ENCODE measurements at places on chromosomes 3 and 15. TPM values are rescaled to one million over a fixed set of nuclear protein-coding genes. Genes with fewer than 3 reads are reported as not detected.

The TMEM40 gene
- total RNA-seq = 4.2 TPM

The CCDC13 gene
- total RNA-seq = 0.41 TPM

The BSN gene
- total RNA-seq = 0.27 TPM

The CD276 gene
- total RNA-seq = 35.6 TPM

The PIGZ gene
- total RNA-seq = 2.8 TPM

The TLR9 gene
- 0.38 TPM for total RNA-seq

The CAND2 gene
- 56.7 TPM for total RNA-seq

The CRELD1 gene
- total RNA-seq = 67.5 TPM

The MORC1 gene
- not detected for total RNA-seq

The FAM107A gene
- 82.9 TPM for total RNA-seq

DNA sequence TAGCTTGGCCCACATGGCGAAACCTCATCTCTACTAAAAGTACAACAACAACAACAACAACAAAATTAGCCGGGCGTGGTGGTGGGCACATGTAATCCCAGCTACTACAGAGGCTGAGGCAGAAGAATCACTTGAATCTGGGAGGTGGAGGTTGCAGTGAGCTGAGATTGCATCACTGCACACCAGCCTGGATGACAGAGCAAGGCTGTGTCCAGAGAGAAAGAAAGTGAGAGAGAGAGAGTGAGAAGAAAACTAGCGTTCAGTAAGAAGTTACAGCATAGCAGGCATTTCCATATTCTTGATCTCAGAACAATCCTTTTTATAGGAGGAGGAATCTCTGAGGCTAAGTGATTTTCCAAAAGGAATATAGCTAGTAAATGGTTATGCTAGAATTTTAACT lies 1076.1 kb downstream of the AGBL1 start:
- no peak for DNase-seq

GRCh38 chr3:141482245-141482922 lies 4.4 kb upstream of the RASA2 start:
- DNase-seq = no peak

DNA sequence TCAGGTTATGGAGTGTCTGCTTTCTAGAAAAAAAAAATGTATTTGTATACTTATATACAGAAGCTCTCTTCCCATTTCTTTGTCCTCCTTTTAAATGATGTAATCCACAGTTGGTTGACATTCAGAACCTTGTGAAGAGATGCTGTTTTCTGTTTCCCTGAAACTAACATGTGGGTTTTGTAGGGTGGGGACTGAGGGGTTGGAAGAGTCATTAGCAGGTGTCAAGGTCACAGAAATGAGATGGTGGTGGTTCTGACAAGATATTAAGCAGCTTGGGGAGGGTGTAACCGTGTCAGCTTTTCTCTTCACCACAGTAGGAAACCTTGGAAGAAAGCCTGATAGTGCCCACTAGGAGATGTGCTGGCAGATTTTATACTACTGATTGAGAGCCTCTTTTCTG lies 2.4 kb downstream of the RASA2 start:
- DNase-seq = no peak

DNA sequence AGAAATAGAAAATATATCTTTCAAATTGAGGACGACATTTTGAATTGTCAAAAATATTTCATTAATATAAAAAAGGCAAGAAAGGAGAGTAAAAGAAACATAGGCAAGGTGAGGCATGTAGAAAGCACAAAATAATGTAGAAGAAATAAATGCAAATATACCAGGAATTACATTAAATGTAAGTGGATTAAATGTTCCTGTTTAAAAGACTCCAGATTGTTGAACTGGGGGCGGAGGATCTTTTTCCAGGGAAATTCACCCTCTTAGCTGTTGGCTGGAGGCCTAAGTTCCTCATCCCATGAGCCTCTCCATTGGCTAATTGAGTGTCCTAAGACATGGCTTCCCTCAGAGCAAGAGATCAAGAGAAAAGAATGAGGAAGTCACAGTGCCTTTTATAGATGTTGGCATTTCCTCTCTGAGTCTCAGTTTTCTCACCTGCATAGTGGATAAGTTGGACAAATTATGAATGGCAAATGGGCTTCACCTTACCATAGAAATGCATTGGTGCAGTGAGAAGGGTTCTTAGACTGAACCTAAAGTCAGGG lies 147.4 kb upstream of the SMAD3 start:
- no peak for DNase-seq

- DNase-seq = no peak
These were observed 15.9 kb downstream of the RPLP1 start for GRCh38 chr15:69468241-69469121.

DNA sequence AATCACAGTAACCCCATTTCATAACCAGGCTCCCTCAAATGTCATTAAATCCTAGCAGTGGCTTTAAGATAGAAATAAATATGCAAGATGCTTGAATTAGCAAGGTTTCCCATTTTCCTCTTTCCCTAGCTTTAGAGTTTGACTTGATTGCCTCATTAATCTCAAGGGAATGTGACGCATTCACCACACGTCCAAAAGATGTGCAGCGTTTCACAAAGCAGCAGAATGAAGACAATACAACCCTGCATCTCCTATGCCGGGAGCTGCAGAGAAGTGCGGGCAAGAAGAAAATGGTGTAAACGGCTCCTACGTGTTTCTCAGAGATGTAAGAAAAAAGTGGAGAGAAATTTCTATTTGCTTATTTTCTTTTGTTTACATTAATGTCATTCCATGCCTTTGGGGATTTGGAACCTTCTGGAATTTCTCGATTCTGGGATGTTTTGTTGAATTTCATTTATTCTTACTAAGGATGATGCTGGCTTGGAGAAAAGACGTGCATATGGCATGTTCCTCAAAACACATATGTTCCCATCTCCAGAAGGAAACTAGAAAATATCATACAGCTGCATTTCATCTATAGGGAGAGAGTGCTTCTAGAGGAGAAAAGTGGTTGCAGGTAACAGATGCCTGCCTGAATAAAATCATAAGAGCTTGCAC lies 27.8 kb upstream of the FRMD4B start:
- no peak for DNase-seq

GRCh38 chr3:19384868-19385267 lies 236.6 kb downstream of the KCNH8 start:
- DNase-seq = no peak

- DNase-seq = no peak
These were observed 80.5 kb upstream of the SLC24A5 start for GRCh38 chr15:48040166-48040817.

DNA sequence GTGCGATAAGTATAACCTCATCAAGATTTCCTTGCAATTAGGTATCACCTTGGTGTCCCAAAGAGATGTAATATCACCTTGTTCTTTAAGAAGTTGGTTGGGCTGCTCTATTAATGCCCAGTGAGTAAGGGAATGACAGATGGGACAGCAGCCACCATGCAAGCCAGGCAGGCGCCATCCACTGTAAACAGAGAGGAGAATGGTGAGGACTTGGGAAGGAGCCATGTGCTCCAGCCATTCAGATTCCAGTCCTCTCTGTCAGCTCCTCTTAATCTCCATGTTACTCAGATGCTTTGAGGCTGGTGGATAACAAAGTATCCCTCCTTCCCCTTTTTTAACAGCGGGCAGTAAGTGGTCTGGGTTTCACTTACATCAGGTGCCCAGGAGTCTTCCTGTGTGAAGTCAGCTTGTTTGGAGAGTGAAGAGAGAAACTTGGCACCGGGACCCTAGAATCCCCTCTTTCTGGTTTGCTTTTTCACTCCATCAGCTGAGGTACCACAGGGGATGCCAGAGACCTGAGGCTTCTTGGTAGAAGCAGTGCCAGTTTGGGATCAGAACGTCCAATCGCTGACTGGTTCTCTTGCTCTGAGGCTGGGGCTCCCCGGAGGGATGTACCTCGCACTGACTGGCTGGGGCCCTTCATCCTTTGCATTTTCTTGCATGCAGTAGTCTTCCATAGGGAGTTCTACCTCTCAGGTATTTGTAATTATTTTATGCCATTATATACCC lies 29.5 kb downstream of the SLCO3A1 start:
- DNase-seq = no peak

GRCh38 chr15:86392874-86393273 lies 313.2 kb downstream of the AGBL1 start:
- no peak for DNase-seq

DNA sequence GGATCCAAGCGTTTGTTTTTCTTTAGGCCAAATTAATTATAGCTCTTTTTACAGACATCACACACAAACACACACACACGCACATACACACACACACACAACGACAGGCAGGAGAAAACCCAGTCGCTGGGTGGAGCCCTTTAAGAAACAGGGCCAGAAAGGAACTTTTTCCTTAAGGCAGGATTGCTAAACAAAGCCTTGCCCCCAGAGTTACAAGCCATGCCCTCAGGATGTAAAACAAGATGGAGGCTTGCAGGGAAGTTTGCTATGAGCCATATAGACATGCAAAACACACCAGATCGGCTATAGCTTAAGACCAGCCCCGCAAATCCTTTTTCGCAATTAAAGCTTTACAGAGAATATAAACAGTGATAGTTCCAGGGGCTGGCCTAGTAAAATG lies 16.3 kb upstream of the IQCF2 start:
- DNase-seq = no peak

- DNase-seq = no peak
These were observed 88.9 kb upstream of the CBLB start for GRCh38 chr3:105957722-105958121.

DNA sequence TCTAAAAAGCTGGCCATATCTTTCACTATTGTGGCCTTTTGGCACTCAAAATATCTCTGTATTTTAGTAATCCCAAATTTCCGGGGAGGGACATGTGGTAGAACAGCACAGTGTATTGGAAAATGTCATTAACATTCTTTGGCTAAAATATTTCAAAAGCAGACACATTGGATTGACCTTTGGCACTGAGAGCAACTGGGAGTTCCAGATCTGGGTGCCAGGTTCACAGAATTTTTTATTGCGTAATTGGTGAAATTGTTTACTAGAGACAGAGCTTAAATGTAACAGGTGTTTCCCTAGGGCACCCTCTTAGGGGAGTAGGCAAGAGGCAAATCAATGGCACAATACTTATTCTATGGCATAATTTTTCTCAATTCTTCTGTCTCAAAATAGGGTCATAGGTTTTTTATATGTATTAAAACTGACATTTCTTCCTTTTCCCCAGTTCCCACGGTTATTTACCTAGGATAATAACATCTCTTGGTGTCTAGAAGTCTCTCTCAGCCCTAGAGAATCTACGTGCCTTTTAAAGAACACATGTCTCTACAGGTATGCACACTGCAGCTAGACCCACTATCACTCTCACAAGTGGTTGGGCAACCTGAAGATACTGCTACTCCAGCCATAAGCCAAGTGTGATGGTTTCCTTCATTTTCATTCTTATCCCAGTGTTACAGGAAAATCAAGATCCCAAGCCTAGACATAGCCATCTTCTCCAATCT lies 10.6 kb downstream of the RBMS3 start:
- no peak for DNase-seq

DNA sequence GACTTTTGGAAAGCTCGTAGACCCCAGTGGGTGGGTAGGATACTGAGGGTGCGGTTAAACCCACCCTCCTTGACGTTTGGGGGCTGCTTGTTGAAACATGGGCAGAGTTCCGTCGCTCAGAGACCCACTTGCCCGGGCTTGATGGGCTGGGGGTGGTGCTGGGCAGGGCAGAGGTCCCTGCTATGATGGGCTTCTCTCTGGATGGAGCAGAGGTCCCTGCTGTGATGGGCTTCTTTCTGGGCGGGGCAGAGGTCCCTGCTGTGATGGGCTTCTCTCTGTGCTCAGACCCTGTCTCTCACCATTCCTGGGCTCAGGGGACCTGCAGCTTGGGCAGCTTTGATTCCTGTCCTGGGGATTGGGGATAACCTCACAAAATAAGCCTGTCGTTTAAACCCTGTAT lies 45.2 kb downstream of the FBLN2 start:
- DNase-seq = no peak

- no peak for DNase-seq
These were observed 47.2 kb upstream of the TEX55 start for GRCh38 chr3:119098619-119099222.

DNA sequence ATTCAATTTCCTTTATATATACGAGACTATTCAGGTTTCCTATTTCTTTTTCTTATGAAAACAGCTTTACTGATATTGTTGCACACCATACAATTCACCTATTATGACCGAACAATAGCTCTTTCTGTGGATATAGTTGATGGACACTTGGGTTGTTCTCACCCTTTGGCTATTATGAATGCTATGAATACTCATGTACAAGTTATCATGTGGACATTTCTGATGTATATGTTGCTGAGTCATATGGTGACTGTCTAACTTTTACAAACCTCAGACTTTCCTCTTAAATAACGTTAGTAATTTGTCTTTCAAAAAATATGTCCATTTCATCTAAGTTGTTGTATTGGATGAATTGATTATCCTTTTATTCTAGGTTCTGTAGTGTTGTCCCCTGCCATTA lies 15.7 kb upstream of the USF3 start:
- DNase-seq = no peak
